Stimulated activated CD4-positive, alpha-beta T cell treated with anti-CD3 and anti-CD28 coated beads, Interleukin-1b, Interleukin-23, amount 100 ng/mL, for 4 hours (primary cell): ENCODE measurements at places on chromosomes 2 and 18.

DNA sequence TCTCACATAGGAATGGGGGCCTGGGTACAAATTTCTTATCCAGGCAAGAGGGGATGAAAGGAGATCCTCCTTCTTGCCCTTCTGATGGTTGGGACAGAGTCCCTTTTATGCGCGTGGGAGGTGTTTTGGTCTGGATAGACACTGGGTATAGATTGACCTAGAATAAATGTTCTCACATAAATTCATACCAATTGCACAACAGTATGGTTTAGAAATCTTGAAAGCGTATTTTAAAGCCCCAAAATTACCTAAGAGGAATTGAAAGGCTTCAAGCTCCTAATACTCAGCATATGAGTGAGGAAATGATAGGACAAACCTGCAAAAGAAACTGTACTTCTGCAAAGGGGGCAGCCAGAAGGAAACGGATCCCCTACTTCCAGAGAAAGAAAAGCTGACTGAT lies 2.6 kb upstream of the BCL2 start:
- no peak for DNase-seq

DNA sequence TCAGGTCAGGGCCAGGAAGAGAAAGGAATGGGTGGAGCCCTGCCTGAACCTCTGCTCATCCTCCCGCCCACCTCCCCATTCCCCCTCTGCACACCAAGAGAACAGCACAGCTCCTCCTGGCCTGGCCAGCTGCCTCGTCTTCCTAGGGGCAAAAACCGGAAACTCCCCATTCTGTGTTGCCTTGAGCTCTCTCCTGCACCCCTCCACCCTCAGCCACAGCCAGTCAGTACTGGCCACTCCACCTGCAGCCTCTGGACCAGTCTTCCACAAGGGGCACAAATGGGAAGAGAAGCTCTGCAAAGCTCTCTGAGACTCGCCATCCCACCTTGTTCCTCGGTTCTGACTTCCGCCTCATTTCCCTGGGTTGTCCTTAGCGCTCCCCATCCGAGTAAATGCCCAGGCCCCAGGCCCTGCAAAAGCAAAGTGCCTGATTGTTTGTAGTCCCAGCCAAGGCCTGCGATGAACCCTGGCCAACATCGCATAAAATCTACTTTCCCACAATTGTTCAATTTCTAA lies 39.3 kb upstream of the SLC35G4 start:
- no peak for DNase-seq

GRCh38 chr18:5961828-5962150 lies 66.5 kb upstream of the TMEM200C start:
- DNase-seq: no peak

DNA sequence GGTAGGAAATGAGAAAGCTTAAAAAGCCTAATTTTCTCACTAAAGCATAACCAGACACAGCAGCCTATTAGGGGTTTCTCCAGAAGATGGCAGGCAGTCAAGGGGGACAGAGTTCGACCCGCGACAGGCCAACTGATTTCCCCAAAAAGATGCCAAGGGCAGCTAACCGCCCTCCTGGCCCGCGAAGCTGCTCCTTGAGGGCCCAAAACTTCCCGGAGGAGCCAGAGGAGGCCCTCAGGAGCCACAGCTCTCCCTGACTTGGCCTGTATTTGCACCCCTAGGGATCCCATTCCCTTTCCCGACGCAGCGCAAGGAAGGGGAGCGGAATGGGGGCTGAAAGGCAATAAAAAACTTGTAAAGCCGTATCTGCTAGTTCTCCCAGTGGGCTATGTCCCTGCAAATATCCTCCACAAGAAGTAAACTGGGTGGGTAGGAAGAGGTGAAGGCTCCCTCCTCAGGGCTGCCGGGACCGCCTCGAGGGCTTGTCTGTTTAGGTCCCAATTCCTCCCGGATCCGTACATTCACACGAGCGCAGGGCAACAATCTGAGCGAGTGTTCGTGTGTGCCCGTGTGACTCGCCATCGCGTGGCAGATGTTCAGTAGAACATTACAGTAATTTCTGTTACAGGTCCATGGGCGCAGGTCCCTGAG lies 756 bp upstream of the NAGK start:
- DNase-seq: no peak

DNA sequence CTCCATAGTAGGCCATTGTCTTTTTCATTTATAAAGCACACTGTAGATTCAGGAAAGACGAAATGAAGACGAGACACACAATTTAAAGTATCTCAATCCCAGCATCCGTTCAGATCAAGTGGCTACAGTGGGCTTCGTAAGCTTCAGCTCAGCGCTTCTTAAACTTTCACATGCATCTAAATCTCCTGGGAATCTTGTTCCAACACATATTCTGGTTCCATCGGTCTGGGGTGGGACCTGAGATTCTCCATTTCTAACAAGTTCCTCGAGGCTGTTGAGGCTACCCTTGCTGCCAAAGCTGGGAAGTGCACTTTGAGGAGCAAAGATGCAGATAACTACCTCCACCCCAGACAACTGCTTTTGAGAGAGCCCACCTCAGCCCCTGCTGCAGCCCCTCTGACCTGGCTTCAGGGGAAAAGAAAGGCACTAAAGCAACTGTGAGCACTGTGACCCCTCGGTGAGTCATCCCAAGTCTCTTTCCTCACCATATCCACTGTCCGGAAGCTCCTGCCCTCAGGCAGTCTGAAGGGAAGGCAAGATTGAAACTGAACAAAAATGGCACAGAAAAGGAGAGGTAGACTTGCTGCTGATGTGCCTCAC lies 201.1 kb upstream of the FBXO11 start:
- no peak for DNase-seq

- DNase-seq: no peak
These were observed 489.1 kb upstream of the SMIM21 start for GRCh38 chr18:75916624-75916982.

- DNase-seq: no peak
These were observed 706.7 kb upstream of the TMEFF2 start for GRCh38 chr2:192901446-192901845.

- DNase-seq: no peak
These were observed 689.0 kb downstream of the TDRD15 start for GRCh38 chr2:21812766-21813165.

DNA sequence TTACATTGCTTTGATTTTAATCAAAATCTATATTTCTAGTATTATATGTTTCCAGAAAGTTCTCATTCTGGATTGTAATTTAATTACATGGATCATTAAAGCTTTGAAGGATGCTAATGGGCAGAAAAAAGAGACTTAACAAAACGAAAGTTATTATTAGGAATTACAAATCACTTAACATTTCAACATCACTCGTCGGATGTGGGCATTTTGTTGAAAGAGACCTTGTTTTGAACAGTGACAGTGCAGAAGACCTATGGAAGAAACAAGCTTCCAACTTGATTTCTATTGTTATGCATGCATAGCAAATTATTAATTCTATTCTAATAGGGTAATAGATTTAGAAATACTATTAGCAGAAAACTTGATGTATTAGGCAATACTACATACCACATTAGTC lies 31.4 kb upstream of the DARS1 start:
- DNase-seq: no peak

DNA sequence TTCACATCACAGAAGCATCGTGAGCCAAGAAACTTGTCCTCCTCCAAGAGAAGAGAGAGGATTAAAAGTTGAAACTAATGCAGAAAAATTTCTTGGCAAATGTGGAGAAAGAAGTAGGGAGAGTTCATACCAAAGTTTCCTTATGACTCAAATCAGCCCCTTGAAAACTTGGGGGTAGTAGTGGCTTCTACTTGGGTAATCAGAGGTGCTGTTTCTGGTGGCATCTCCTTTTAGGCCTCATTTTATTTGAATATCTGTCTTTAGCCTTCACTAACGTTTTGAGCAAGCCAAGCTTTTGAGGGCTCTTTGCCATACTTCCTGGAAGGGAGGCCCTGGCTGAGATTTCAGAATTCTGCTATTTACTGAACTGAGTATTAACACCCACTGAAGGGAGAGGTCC lies 515.3 kb upstream of the MEX3C start:
- DNase-seq: no peak
